GM13977 (cell line): ENCODE measurements at places on chromosomes 1 and 21.

DNA sequence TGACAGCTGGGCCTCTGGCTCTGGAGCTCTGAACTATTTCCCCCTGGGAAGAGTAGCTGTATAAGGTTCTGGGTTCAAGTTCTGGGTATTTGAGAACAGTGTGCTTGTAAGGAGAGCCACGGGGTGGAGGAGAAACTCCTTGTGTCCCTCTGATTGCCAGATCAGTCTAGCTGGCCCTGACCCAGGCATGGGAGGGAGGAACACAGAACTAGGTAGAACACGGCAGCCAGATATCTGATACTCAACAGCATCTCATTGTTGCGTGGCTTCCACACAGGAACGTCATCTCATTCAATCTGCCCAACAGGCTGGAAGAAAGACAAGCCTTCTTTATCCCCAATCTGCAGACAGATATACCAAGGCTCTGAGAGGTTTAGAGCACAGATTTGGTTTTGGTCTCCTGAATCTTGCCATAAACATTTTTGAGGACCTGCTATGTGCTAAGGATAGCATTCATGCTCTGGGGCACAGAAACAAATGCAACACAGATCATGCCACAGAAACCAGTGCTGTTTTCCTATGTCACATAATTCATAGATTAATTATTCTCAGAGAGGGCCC is 83.8 kb downstream of the PLXNA2 start:
- DNase-seq: no peak

DNA sequence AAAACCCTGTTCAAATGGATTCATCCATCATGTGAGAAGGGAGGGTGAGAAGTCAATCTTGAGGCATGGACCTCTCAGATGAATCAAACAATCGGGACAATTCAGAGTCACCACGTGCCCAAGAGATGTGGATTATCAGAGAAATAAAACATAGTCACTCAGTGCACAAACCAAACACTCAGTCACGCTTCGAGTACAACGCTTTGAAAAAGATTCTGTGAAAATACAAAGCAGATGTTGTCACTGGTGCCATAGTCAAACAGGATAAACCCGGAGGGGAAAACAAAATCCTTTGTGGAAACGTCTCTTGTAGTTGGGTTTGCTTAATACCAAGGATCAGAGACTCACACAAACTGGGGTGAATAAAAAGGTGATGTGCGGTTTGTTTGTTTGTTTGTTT is 188.4 kb downstream of the RRAGC start:
- no peak for DNase-seq

DNA sequence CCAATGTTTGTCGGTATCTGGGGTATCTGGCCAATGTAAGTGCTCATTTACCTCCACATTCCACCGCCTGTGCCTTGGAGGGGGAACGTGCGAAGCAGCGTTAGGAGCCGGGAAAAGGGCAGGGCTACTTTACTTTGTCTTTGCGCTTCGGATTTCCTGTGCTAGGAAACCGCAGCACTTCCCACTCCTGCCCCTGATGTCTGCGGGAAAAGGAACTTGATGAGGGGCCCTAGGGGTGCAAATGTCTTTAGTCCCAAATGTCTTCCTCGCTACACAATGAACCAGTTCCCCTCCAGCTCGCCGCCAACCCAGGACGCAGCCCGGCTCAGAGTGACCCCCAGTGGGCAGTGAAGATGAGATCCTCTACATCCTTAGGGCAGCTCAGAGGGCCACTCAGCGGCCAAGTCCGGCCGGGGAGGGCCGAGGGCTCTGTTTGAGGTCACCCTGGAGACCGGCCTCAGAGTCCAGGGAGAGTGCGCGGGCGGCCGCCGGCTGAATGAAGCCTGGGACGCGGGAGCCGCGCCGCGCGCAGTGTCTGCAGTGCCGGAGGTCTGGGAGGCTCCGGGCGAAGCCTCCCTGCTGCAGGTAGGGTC is at the start of gene DYNLT5:
Gene DYNLT5, plus strand, starts transcription at position 460 of the 593 bp plus-strand sequence. CDS start 2,200 bp downstream, outside the sequence.
- DNase-seq: peak; percentile 21

- no peak for DNase-seq
Measured at GRCh38 chr1:233066087-233066486, 115.7 kb downstream of the NTPCR start.

DNA sequence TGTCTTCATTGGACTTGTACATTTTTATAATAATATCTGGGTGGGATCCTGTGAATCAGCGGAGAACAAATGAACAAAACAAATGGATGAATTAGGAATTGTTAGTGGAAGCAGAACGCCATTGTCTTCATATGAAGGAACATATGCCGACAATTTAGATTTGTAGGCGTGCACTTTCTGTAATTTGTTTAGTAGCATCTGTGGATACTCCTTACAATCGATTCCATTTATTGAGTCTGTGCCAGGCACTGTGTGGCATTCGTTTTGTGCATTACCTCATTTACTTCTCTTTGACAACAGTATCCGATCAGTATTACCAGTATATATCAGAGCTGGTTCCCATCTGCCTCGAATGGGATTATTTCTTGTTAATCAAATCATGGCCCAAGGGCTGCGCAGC is 61.9 kb downstream of the PRDM2 start:
- no peak for DNase-seq

DNA sequence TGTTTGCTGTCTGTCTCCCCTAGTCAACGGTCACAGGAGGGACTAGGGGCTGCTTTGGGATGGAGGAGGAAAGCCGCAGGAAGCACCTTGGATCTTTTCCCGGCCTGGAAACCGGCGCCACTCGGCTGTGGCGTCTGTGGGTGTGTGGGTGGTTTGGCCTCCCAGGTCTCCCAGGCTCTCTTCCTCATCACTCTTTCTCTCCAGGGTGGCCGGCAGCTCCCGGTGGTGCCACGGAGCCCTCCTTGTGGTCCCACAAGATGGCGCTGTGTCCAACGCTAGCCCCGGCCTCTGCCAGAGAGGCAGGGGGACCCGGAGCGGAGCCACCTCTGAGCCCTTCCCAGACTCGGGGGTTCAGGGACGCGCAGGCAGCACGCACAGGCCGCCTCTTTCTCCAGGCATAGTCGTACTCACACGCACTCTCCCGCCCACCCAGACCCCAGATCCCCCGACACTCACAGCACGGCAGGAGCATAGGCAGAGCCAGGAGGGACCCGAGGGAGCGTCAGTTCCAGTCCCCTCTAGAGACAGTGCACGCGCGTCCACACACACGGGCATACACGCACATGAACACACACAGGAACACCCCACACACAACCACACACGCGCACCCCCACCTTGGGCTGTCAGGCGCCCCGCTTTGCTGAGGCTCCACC is 31.2 kb downstream of the CDCP2 start:
- peak; percentile 80 for DNase-seq

- no peak for DNase-seq
Measured at GRCh38 chr21:32476661-32477423, 64.3 kb downstream of the EVA1C start.

DNA sequence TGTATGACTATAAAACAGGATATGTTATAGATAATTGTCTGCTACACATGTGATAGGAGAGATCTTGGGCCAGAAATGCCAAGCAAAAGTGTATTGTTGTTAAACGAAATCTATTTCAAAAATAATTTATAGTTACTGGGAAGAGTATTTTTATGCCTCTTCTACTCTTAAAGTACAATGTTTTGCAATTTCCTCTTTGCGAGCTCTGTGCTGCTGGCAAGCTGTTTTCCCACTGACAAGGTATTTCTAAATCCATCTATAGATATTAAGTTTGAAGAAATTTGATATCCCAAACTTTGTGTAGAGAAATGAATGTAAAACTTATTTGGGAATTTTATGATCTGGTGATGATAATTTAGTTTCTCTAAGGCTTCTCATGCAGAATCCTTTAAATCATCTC is 63.3 kb upstream of the PTGFR start:
- DNase-seq: no peak

- no peak for DNase-seq
Measured at GRCh38 chr21:46429754-46430681, 28.7 kb upstream of the DIP2A start.

DNA sequence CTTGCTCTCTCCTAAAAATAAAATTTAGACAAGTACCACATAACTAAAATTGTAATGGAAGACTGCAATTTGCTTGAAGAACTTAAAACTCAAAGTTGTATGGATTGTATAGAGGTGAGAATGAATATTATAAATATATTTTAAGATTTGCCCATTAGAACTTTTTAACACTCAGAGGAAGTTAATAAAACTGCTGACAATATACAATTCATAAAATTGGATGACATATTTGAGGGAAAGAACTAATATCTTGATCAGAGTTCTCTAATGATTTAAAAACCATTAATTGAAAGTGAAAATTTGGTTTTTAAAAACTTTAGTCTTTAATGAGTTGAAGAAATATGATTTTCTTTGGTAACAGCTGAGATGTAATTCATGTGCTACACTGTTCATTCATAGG is 20.9 kb downstream of the TTC3 start:
- DNase-seq: no peak

DNA sequence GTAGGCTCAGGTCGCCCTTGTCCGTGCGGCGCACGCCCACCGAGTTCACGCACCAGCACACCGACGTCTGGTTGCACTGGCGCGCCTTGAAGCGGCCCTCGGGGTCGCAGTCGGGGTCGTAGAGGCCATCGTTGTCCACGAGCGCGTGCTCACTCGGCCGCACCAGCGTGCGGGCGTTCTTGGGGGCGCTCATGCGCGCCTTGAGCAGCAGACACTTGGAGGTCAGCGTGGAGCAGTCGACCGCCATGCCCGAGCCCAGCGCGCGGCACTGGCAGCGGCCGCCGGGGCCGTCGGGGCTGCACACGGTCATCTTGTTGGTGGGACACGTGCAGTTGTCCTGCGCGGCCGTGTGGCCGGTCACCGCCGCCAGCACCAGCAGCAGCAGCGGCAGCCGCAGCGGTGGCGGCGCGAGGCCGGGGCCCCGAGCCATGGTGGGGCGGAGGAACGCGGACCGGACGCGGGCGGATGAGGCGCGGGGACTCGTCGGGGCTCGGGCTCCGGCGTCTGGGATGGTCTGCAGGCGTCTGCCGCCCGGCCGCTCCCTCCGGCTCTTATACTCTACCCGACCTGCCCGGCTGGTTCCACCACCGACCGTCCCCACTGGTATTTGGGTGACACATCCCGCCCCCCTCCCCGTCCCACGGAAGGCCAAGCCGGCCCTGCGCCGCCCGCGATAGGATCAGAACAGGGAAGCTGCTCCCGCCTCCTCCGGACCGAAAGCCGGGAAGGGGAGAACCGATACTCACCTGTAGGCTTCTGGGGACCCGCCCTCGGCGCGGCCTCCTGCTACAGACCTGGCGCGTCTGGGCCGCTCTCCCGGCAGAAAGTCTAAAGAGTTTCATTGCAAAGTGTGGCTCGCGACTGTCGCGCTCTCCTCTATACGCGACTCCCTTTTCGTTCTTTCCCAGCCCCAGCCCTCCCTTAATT is at the start of gene TACSTD2:
Gene TACSTD2, minus strand, starts transcription at position 526 of the 927 bp plus-strand sequence. Its CDS starts 96 bp downstream, at position 430.
- no peak for DNase-seq

DNA sequence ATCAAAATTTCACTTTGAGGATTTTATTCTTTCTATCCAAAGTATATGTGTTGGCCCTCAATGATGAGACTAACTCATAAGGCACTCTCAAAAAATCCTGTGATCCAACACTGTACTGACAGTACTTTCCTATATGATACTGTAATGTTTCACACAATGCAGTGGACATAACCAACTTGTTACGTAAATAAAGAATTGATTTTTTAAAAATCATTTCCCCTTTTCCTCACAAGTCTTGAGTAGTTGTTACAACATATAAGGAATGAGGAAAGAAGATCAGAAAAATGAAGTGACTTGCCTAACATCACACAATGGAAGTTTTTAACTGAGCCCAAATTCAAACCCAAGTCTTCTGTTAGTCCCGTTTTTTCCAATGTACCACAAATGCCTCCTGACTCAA is 17.2 kb downstream of the PTP4A2 start:
- DNase-seq: no peak

DNA sequence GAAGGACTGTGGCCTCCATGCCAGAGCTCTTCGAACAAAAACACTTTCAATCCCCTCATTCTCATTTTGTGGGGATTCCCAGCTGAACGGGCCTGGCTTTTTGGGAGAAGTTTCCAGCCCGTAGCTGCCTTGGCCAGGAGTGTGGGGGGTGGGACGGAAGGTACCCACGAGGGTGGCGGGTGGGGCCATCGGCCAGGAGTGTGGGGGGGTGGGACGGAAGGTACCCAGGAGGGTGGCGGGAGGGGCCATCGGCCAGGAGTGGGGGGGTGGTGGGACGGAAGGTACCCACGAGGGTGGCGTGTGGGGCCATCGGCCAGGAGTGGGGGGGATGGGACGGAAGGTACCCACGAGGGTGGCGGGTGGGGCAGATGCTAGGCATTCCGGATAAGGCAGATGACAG is 71.7 kb upstream of the ZBTB18 start:
- DNase-seq: peak; percentile 11
